ENCODE measurements at places on chromosomes 12 and 14.

GRCh38 chr12:3333991-3334391 lies 157.0 kb upstream of the PRMT8 start:
- no peak for DNase-seq

- no peak for DNase-seq
Measured at GRCh38 chr12:29844667-29845066, 60.9 kb upstream of the TMTC1 start.

DNA sequence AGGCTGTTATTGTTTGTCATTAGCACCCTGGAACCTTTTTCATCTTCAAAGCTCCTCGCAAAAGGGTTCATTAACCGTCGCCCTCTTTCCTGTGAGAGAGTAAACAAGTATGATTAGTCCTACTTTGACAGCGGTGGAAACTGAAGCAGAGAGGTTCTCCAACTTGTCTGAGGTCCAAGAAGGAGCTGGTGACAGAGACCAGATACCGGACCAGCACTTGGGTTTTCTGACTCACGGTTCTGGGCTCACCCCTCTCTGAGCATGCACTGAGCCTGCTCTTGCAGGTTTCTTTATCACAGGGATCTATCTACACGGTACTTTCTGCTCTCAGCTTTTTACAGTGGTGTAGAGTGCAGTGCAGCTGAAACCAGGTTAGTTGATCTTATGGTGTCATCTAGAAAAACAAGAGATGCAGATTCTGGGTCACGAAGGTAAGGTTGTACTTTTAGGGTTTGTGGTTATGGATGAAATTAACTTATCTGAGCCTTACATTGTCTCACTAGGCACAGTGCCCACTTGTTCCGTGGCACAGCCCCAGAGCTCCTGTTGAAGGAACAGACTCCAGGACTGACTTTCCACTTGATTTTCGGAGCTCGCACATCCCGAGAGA lies 62.1 kb downstream of the PPP2R5C start:
- DNase-seq: no peak

DNA sequence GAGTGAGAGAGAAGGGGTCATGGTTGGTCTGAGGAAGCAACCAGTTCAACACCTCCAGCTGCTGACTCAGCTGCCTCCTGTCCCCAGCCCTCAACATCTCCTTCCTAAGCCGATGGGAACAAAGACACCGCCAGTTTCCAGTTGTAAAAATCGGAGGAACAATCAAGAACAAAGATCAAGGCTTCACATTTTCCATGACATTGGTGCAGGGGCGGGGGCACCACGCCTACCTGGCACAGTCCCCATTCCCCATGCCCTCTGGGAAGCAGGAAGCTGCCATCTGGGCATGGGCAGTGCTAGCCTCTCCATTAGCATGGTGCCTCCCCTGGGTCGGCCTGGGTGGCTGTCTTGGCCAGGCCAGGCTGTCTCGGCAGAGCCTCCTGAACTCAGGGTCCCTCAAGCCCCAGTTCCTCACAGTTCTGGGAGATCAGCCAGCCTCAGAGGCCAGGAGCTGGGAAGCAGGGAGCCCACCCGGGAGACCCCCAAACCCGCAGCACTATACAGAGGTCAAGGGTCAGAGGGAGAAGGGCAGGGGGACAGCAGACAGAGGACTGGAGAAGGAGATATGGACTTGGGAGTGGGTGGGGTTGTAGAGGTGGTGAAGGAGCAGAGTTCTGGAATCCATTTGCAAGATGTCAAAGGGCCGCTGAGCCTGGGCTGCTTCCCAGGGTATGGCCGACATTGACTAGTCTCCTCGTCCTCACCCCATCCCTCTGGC lies 19.6 kb upstream of the TMEM106C start:
- no peak for DNase-seq

GRCh38 chr14:87745507-87746118 lies 247.4 kb downstream of the GALC start:
- DNase-seq: no peak

DNA sequence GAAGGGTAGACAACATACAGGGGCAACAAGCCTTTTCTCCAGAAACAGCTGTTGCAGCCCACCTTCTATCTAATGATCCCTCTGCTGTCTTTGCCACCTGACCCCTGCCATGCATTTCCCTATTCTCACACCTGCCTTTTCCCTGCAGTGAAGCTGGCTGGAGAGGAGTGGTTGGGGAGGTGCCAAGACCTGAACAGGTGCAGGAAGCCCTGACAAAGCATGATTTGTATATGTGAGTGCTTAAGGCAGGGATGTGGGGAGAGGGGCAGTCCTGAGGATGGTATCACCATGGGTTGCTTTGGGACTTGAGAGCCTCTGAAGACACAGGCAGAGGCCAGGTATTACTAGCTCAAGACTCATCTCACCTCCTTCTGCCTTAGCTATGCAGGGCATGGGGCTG lies 2.9 kb upstream of the PFDN5 start:
- no peak for DNase-seq

DNA sequence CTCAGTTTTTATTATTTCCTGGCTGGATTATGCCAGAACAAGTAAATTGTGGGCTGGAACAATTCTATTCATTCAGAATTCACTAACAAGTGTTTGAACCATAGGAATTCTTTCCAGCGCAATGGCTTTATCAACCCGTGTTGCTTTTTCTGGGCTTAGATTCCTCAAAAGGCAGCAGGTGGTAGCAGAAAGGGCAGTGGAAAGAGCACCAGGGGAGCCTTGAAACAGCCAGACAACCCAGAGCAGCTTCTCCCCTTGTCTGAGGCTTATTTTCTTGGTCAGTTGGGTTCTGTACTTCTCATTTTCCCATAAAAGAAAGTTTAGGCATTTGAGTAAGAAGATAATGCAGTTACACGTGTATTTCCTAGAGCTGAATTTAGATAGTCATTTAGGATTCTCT lies 130.7 kb downstream of the OTOGL start:
- DNase-seq: no peak

GRCh38 chr14:95361373-95362137 lies 41.8 kb upstream of the CLMN start:
- DNase-seq: no peak

DNA sequence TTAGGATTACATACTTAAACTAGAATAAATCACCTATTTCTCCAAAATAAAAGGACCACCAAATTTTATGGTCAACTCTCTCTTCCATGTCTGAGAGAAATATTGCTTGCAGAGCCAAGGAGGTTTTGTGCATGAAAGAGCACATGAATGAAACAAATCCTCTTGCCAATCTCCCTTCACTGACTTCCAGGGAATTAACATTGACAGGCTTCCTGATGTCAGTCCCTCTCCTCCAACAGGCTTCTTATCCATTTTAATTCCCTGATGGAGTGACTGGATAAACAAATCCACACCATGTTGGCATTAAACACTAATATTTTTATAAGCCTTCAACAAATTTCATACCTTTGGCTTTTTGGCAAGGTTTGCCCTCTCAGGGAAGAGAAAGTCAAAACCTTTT lies 45.3 kb upstream of the CNTN1 start:
- DNase-seq: no peak

DNA sequence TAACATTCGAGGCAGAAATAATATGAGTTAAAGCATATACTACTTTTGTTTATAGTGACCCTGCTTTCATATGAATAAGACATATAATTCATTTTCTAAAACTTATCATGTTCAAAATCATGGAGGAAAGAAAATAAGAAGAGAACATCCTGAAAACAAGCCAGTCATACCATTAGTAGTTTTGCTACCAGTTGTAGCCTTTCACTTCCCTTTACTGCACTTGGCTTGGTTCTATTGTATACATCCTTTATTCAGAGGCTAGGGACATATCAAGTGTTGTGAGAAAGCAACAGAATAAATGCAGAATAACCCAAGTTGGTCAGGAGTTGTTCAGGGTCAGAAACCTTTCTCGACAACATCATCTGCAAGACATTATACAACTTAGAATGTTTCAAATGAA lies 598.7 kb downstream of the SOX5 start:
- DNase-seq: no peak

DNA sequence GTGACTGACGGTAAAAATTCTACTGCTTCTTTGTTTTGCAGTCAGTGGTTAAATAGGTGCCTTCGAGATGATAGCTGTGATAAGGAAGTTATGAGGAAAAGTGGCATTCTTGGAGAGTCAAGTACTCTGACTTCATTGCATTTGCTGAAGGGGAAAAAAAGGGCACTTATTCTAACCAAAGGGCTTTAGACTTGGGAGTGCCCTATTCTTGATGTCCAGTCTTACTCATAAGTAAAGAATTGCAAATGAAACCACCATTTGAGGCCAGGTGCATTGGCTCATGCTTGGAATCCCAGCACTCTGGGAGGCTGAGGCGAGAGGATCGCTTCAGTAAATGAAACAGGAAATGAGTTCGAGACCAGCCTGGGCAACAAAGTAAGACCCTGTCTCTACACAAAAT lies 40.3 kb downstream of the BRAP start:
- DNase-seq: no peak

- DNase-seq: no peak
Measured at GRCh38 chr12:48441069-48441468, 31.3 kb upstream of the ANP32D start.

- DNase-seq: no peak
Measured at GRCh38 chr12:26614011-26614616, 218.9 kb downstream of the ITPR2 start.

DNA sequence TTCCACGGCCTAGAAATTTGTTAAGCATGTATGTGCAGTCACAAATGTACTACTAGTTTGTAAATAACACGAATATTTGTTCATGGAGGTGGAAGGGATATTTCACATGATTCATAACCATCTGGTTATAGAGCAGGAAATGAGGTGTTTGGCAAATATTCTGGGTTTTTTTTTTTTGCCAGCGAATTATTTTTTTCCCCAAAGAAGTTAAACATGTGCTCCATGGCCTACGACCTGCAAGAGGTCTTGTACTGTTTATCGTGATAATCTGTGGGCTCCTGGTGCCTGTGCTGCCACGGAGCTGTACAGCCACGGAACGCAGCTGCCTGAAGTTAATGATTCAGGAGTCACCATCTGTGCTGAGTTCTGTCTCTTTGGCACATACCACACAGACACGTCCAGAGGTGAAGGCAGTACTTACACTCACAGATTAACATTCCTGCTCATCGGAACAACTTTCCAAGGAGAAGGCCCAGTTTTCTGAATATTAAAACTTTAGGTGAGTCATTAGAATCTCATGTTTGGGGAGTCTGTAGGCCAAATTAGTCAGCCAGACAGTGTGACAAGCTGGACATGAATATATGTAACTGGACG lies 156.3 kb downstream of the TMX1 start:
- DNase-seq: peak; percentile 44

DNA sequence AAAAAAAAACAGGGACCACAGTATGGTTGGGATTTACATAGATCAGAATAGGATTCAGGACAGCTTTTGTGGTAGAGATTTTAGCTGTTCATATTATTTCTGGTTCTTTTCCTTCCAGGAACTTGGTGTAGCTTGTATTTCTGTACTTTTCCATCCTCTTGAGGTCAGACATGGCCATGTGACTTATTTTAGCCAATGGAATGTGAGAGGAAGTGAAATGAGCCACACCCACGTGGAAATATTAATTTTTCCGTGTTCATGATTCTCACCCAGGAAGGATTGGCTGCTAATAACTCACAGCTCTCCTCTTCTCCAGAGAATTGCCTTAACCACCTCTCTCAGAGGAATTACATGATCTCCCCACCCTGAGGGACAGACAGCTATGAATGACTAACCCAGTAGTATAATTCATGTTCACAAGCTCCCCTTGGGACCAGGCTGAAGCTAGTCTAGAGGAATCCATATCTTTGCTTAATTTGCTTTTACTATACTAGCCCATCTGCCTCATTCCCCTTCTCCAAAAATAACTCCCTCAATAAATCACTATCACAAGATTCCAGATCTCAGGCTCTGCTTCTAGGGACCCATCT lies 340.4 kb downstream of the NUAK1 start:
- DNase-seq: no peak

- DNase-seq: no peak
Measured at GRCh38 chr14:77107228-77107627, 9.2 kb downstream of the CIPC start.

DNA sequence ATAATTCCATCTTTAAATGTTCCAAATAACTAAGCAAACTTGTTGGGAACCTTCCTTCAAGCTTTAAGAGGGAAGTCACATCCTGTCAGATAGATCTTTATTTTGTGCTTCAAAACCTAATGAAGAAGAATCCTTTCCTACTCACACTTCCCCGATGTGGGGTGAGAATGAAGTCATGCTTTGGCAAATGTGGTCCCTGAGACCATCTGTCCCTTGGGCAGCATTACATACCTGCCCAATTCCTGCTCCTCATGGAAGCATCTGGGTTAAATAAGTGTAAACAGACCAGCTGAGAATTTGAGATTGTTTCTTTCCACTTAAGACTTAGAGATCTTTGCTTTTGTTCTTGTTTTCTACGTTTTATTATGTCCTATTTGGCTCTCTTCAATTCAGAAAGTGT lies 606.0 kb upstream of the TMEM132C start:
- no peak for DNase-seq

- no peak for DNase-seq
Measured at GRCh38 chr14:100891501-100892445, 11.7 kb downstream of the RTL1 start.

GRCh38 chr14:53519137-53519536 lies 366.0 kb upstream of the DDHD1 start:
- no peak for DNase-seq

DNA sequence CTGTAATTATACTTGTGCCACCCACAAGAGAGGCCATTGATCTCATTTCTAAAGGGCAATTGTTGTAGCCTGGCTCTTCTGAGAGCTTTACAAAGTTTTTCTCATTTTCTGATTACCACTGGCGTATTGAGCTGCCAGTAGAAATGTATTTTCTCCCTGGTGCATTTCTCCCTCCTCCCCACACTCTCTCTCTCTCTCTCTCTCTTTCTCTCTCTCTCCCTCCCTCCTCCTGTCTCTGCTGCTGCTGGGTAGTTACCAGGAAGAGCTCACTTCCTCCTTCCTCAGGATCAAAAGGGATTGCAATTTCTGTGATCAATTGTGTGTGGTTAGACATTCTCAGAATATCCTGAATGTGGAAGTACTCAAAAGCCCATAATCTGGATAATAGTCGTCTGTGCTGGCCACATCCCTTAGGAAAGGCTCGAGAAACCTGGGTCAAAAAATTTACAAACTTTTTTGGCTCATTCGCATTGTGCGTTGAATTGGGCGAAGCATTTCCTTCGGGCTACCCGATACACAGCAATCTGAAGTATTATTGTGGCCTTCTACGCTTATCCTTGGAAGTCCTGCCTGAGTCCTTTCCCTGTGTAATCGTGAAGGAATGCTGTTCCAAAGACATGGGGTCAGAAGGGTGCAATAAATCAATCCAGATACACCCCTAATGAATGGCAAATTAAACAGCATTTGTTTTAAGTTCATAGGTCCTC lies 254.8 kb downstream of the MSRB3 start:
- DNase-seq: no peak

DNA sequence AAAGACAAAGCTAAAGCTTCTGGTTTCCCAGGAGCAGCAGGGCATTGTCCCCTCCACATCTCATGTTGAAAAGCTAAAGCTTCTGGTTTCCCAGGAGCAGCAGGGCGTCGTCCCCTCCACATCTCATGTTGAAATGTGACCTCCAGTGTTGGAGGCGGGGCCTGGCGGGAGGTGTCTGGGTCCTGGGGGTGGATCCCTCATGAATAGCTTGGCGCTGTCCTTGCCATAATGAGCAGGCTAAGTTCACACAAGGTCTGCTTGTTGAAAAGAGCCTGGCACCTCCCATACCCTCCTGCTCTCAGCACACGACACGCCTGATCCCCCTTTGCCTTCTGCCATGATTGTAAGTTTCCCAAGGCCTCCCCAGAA lies 123.7 kb downstream of the PIWIL1 start:
- no peak for DNase-seq

- DNase-seq: no peak
Measured at GRCh38 chr14:34604995-34605394, 25.0 kb downstream of the SNX6 start.

Measured in tibial nerve (tissue), 4 donors.